ENCODE measurements at places on chromosomes 13 and 19.

GRCh38 chr19:57887195-57887941 lies 1.5 kb downstream of the ZNF814 start:
- no peak for DNase-seq

DNA sequence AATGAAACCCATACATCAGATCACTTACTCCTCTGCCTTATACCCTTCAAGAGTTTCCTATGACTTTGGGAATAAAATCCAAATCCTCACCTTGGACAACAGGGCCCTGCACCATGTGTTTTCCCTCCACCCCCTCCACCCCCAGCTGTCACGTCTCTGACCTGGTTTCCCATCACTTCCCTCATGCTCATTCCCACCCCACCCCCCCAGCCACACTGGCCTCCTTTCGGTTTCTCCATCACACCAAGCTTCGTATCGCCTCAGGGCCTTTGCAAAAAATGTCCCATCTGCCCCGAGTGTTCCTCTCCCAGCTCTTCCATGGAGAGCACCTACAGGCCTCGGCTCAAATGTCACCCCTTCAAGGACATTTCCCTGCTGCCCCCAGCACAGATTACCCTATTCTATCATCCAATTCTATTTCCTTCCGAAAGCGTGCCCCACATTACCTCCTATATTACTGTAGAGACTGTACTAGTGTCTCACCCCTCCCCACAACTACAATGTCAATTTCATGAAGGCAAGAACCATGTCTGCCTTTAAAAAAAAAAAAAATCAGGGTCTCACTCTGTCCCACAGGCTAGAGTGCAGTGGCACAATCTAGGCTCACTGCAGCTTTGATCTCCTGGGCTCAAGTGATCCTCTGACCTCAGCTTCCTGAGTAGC lies 16.8 kb upstream of the FFAR2 start:
- no peak for DNase-seq

DNA sequence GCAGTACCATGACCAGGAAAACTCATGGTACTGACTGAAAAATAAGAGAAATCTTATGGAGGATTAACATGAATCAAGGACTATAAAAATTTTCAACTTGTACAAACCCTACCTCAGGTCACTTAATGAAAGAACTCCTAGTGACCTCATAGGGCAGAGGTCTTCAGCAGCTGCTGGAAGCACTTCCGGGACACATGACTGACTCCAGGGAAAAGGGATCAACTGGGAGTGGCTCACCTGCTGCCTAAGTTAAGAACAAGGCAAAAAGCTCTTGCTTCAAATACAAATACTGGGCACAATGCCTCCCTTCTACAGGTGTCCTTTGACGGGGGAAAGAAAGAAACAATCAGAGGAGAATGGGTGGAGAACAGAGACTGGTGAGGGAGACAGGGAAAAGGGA lies 18.6 kb downstream of the DOCK9 start:
- no peak for DNase-seq

DNA sequence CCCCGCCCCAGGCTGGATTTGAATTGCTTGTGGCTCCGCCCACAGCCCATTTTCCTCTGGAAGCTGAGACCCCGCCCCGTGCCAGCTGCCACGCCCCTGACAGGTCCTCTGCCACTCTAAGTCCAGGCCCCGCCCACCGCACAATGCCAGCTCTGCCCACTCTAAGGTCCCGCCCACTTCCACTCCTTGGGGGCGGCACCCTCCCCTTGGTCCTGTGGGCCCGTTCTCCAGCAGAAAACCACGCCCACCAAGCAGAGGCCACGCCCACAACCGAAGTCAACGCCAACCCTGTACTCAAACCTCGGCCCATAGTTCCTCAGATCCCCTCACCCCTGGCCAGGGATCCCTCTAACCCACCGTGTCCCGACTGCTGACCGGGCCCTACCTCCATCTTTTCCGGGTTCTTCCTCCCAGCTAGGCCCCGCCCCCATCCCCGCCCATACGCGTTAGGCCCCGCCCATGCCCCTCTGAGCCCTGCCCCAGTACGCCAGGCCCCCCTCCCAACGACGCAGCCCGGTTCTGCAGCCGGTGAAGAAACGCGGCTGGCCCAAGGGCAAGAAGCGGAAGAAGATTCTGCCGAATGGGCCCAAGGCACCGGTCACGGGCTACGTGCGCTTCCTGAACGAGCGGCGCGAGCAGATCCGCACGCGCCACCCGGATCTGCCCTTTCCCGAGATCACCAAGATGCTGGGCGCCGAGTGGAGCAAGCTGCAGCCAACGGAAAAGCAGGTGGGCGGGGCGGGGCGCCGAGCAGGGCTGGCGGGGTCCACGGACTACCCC lies 1.3 kb downstream of the HMG20B start:
- peak; percentile 95 for DNase-seq

DNA sequence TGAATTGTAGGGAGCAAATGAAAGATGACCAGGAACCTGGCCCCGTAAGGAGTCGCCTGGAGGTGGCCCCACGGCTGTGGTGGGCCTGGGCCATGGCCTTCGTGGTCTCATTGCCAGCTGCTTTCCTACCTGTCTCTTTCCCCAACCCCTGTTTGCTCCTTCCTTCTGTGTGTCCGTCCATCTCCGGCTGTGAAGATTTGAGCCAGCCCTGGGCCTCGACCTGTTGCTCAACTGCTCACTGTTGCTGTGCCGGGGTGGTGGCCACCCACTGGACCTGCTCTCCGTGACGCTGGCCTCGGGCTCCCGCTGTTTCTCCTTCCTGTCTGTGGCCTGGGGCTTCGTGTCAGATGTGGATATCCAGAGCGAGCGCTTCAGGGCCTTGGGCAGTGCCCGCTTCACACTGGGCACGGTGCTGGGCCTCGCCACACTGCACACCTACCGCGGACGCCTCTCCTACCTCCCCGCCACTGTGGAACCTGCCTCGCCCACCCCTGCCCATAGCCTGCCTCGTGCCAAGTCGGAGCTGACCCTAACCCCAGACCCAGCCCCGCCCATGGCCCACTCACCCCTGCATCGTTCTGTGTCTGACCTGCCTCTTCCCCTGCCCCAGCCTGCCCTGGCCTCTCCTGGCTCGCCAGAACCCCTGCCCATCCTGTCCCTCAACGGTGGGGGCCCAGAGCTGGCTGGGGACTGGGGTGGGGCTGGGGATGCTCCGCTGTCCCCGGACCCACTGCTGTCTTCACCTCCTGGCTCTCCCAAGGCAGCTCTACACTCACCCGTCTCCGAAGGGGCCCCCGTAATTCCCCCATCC lies 8.5 kb downstream of the DBP start:
- no peak for DNase-seq
